Activated T-cell treated with anti-CD3 and anti-CD28 coated beads, Interleukin-2, amount 50 U/mL, for 24 hours (primary cell): ENCODE measurements at places on chromosomes 3 and 15.

GRCh38 chr3:79178471-79179180 lies 589.2 kb downstream of the ROBO1 start:
- DNase-seq = no peak

DNA sequence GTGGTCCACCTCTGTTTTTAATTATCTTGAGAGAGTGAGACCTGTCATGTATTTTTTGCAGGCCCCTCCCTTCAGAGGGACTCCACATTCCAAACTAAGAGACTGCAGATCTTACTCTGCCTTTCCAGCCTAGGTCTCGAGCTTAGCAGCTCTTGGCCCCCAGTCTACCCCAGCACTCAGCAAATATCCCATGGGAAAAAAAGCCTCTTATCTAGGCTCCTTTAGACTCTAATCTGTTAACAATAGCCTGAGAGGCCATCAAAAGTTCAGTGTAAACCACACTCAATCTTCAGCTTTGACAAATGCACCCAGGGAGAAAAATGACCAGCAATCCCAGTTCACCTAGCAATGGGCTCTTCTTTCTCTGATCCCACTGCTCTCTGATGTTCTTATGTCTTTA lies 8.6 kb upstream of the BLM start:
- DNase-seq = no peak

DNA sequence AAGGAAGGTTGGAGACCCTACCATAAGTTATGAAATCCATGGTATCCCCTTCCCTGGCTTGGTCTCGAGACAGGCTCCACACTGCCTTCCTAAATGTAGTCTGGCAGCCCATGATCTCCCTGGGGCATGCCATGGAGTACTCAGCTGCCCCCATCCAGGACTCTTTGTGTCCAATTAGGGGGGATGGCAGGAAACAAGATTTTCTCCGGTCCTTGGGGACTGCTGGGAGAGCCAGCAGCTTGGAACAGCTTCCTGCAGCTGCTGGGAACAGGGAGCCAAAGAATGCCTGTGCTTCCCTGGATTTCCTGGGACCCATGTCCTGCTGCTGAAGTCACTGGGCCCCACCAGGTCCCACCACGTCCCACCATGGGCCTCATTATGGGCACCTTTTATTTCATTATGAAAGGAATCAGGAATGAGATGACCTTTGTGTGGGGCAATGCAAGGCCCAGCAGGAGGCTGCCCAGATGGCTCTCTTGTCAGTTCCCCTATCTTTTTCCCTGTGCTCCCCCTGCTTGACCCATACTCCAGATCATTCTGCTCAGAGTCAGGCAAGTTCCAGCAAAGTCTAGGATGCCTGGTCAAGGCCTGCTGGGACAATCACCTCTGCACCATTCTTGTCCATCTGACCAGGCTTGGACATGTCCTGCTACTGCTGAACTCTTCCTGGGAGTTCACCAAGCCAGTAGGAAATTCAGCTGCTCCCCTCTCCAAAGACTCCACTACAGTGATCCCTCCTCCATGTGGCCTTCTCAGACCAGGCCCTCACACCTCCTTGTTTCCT lies 15.0 kb upstream of the DAG1 start:
- no peak for DNase-seq

GRCh38 chr15:83077491-83078230 lies 10.6 kb upstream of the BTBD1 start:
- no peak for DNase-seq

- DNase-seq = no peak
Observed at GRCh38 chr15:53074221-53074620, 284.1 kb upstream of the ONECUT1 start.

GRCh38 chr15:67838789-67839332 lies 984 bp downstream of the RNU6-1 start:
- DNase-seq = no peak

GRCh38 chr15:74906067-74906449 lies 593 bp downstream of the FAM219B start:
- no peak for DNase-seq

DNA sequence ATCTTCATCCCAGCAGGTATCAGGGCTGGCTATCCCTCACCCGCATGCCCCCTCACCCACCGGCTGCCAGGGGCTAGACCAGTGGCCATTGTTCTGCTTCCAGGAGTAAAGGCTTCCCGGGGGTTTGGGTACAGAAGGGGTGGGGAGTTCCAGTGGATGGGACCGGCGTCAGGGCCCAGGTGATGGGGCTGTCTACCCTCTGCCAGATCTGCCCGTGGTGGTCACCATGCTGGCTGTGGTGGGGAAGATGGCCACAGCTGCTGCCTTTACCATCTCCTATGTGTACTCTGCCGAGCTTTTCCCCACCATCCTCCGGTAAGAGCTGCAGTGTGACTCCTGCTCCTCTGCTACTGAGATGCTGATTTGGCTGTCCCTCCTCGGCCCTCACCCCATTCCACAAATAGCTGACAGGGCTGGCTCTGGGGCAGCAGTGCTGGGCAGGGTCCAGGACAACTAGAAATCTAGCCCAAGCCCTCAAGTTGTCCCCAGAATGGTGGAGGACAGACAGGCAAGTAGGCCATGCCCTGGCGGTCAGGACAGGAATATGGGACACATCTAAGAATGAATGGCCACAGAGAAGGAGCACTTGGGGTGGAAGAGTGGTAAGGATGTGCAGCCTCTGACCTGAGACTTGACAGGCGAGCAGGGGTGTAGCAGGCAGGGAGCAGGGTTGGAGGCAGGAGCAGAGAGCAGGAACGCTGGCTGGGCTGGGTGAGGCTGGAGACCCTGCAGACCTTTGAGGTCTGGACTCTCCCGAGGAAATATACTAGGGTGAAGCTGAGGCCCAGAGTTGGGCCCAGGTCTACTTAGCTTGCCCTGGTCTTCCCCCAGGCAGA lies 5.8 kb upstream of the SLC22A14 start:
- DNase-seq = no peak

DNA sequence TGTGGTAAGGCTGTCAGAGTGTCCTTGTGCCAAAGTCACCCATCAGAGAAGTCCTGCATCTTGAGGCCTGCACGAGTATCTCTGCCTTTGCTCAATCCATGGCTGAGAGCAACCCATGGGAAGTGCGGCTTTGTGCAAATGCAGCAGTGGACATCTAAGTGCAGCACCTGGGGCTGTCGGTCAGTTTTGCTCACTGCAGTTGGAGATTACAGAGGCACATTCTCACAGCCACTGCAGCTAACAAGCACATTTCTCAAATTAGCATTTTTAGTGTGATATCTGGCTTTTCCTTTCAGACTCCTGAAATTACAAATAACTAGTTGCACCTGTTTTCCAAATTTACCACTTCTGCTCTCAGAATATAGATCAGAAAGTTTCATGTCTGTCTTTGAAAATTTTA lies 81.5 kb upstream of the DAZL start:
- DNase-seq = no peak

DNA sequence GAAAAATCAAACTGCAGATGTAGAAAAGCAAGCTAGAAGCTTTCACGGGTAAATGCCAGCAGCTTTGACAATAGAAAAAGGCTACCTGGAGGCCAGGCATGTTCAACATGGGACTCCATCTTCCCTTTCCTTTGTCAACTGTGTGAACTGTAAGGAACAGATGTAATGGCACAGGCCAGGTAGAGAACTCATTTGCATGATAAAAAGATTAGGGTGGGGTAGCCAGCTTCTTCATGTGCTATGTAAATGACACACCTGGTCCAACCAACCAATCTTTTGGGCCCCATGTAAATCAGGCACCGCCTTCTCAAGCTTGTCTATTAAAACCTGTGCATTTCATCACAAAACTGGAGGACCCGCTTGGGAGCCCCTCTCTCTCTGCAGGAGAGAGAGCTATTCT lies 686.5 kb upstream of the GOLIM4 start:
- no peak for DNase-seq

DNA sequence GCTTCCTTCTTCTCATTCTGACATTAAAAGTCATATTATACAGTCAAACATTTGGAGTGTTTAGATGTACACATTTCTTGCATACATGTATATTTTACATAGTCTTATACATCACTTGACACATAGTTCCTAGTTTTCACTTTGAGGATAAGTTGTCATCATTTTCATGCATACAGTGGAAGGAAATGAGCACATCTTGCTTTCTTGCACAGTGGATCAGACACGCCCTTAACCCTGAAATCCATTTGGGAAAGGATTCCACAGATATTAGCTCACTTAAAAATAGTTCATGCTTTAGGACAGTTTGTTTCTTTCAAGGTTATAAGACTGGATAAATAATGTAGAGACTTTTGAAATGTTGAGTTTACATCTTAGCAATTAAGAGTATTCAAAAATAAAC lies 148.6 kb upstream of the MME start:
- no peak for DNase-seq

DNA sequence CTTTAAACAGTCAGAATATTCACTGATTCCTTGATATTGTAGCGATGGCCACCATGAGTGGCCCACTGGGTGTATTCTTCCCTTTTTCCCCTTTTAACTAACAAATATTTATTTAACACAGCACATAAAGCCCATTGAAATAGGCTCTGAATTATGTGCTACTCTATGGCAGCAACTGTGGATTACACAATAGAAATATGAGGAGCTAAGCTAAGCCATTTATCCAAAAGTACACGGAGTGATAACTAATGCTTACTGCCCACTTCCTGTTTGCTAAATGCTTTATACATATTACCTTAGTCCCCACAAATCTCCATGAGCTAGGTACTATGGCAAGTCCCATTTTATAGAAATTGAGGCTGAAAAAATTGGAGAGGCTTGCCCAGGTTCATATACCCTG lies 17.9 kb downstream of the ILDR1 start:
- DNase-seq = no peak

- peak; percentile 26 for DNase-seq
Observed at GRCh38 chr3:38115645-38116427, 21.1 kb downstream of the ACAA1 start.

- DNase-seq = no peak
Observed at GRCh38 chr15:41790756-41791546, 16.7 kb downstream of the MAPKBP1 start.

DNA sequence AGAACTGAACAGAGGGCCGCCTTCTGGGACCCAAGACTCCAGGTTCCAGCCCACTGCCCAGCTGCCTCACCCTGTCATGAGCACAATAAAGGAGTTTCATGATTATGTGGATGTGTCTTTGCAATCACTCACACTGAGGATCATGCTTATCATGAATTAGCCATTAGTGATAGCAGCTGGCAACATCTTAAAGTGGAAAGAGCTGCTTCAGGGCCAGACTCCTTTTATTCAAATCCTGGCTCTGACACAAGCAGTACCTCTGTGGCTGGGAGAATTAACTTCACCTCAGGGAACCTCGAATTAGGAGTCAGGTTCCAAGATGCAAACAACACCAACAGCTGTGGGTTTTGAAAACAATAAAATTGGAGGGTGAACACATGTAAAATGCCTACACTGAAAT lies 6.6 kb upstream of the SCAP start:
- no peak for DNase-seq

- DNase-seq = no peak
Observed at GRCh38 chr15:43469867-43470266, 23.1 kb downstream of the TP53BP1 start.

DNA sequence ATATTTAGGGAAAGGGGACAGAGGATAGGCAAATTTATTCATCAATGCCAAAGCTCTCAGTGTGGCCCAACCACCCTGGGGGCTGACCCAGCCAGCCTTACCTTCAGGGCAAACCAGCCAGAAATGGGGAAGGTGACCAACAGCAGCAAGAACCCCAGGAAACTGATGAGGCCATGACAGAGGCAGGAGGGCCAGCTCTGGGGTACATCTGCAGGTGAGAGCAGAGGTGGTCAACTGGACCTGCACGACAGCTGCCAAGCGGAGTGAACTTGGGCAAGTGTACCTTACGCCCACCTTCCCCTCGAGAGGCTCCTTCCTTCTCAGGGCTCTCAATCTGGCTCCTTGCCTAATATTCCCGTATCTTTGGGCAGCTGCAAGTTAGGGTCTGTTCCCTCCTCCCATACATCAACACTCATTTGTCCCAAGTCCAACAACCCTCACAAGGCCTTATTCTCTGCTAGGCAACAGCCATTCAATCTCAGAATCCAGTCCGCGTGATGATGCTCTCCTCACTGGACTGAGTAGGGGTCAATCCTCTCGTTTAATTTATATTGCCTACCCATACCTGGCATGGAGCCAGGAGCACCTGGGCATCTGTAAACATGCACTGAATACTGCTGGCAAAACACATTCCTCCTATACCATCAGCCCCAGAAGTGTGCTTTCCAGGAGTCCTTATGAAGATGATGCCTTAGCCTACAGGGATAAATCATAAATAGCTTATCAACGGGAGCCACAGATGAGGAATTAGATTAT lies 1.7 kb downstream of the STOML1 start:
- no peak for DNase-seq

DNA sequence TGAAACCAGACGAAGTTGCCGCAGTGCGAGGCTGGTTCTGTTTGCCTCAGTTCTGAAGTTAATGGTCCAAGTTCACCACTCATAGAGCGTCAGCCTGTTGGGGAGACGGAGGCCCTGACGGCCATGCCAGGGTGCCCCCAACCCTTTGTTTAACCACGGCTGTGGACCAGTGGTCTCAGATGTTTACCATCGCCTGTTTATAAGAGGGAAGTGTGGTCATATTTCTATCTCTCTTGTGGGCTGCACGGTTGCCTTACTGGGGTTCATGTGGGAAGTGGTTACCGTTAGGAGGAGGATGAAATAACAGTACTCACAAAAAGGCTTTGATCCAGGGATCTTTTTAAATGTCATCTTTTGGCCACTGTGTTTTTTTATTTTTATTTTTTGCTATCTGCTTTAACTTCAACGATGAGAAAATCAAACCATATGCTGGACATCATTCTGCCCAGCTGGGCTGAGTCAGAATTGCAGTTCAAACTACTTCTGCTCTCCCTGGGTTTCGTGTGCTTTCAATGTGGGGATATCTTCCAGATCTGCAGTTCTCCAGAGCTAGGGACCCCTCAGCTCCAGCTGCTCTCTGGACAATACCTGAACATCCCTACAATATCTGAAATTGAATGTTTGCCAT lies 17.8 kb downstream of the SMAD3 start:
- no peak for DNase-seq

DNA sequence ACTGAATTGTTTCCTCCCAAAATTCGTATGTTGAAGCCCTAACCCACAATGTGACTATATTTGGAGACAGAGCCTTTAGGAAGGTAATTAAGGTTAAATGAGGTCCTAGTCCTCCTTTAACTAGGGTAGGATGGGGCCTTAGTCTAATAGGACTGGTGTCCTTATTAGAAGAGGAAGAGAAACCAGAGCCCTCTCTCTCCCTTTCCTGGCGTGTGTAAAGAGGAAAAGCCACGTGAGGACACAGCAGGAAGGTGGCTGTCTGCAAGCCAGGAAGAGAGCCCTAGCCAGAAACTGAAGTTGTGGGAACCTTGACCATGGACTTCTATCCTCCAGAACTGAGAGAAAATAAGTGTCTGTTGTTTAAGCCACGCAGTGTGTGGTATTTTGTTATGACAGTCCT lies 94.3 kb downstream of the OXNAD1 start:
- DNase-seq = no peak

DNA sequence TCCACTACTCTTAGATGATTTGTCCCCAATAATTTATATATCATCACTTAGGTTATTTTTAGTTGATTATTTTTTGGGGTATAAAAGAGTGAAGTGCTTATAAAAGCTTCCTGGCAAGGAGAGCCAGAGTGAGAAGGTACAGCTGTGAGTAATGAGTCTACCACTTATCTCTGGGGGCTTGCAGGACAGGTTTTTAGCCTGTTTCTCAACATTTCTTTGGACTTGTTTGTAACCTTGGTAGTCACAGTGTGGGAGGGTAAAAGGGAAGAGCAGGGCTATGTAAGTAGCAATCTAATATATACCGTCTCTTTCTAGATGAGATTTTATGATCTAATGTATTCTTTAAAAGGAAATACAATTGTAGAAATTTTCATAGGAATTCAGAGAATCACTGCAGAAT lies 321.3 kb upstream of the GOLIM4 start:
- no peak for DNase-seq
